ENCODE measurements at places on chromosomes 11 and 22.

DNA sequence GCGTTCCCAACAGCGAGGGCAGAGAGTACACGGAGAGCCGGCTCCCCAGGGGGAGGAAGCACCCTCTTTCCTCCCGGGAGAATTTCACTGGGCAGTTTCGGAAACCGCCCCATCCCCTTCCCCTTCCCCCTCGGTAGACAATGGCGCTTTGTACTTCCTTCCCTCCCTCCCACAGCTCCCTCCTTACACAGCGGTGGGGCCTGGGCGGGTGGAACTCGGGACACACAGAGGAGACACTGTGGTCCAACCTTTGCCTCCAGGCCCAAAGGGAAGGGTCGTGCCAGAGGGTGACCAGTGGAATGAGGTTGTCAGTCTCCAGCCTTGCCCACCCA is 4.3 kb downstream of the SMTN start:
- no peak for DNase-seq

DNA sequence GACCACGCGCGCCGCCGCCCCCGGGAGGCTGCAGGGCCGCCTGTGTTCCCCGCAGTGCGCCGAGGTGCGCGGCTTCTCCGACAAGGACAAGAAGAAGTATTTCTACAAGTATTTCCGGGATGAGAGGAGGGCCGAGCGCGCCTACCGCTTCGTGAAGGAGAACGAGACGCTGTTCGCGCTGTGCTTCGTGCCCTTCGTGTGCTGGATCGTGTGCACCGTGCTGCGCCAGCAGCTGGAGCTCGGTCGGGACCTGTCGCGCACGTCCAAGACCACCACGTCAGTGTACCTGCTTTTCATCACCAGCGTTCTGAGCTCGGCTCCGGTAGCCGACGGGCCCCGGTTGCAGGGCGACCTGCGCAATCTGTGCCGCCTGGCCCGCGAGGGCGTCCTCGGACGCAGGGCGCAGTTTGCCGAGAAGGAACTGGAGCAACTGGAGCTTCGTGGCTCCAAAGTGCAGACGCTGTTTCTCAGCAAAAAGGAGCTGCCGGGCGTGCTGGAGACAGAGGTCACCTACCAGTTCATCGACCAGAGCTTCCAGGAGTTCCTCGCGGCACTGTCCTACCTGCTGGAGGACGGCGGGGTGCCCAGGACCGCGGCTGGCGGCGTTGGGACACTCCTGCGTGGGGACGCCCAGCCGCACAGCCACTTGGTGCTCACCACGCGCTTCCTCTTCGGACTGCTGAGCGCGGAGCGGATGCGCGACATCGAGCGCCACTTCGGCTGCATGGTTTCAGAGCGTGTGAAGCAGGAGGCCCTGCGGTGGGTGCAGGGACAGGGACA is 2.7 kb downstream of the NLRP6 start:
- no peak for DNase-seq

- no peak for DNase-seq
Observed at GRCh38 chr22:44348971-44349560, 36.3 kb upstream of the SHISAL1 start.

DNA sequence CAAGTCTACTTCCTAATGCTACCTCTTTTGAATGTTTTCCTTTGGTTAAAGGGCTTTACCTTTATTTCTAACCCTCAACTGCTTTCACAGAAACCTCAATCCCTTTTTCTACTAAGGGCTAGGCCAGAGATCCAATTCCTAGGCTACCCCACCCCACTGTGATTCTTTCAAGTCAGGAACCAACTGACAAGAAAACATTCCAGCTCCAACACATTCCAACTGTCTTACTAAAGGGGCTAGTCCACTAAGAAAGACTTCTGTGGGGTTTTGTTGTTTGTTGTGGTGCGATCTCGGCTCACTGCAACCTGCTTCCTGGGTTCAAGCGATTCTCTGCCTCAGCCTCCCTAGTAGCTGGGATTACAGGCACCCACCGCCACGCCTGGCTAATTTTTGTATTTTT is 151.3 kb downstream of the APOL5 start:
- no peak for DNase-seq

GRCh38 chr22:45540122-45540521 is 37.4 kb downstream of the FBLN1 start:
- DNase-seq = no peak

DNA sequence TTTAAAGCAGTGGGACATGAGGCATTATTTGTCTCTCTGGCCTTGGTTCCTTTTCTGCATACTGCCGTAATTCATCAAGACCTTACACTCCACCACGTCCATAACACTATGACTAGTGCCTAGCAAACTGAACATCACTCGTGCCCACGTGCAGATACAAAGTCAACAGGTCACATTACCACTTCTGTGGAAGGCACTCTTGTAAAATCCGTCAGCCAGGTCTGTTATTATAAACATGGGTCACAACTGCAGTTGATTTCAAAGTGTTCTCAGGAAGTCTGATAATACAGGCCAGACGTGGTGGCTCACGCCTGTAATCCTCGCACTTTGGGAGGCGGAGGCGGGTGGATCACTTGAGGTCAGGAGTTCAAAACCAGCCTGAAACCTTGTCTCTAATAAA is 14.1 kb downstream of the VSIG10L2 start:
- DNase-seq = no peak

- DNase-seq = no peak
Observed at GRCh38 chr11:36899800-36900199, 301.8 kb upstream of the RAG2 start.

DNA sequence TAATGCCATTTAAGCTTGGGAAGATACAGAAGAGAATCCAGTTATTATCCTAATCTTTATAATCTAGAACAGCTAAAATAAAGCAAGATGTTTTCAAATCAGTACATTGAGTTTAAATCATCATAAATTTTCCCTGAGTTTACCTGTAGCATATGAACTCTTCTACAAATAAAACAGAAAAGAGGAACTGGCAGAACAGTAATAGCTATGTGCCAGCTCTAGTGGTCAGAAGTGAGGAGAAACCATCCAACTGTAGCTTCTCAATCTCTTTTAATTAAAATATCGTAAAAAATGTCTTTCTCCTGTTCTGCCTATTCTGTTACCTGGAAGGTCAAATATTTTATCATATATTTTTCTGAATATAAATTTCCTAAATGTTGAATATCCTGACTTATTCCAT is 266.9 kb downstream of the SOX6 start:
- DNase-seq = no peak

DNA sequence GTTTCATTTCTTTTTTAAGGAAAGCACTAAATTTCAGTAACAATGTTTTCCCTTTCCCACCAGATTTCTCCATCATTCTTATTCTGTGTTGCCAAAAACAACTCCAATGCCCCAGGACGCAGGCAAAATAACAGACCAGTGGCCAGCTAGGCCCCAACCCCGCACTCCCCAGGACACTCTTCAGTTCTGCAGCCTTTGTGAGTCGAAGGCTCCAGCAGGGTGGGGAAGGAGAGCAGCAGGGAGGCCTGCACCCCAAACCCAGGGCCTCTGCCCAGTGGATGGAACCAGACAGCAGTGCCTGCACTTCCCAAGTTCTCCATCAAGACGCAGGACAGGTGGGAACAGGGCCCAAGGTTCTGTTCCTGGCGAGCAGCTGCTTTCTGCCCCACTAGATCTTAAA is 34.4 kb downstream of the PPP2R1B start:
- DNase-seq = no peak

DNA sequence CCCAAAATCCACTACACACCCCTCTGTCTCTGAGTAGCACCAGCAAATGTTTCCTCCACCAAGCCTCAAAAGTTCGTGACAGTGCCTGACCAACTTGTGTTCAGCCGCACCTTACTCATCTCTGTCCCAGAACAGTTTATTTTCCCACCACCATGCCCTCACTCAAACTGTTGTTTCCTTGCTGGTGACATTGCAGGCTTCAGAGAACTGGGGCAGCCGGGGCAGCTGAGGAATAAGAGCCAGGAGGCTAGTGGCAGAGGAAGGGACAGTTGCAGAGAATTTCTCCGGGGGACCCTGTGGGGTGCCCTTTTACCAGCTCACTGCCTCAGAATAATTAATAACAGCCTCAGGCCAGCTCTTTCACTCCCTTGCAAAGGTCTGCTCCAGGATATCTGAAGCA is 709 bp upstream of the KCNE3 start:
- DNase-seq = no peak

- no peak for DNase-seq
Observed at GRCh38 chr11:88355887-88356286, 18.4 kb upstream of the CTSC start.

DNA sequence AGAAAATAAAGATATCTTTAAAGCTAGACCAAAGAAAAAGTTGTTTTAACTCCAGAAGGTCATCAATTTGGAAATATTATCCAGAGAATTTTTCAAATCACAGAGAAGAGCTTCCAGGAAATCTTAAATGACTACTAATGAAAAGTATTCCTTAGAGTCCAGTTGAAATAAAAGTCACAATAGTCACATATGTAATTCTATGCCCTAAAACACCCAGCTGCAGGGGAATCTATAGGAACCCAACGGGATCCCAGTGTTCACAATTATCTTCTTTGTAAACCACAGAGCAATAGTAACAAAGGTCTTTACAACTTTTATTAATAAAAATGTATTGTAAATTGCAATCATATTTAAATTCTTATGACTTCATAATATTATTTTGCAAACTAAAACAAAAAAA is 27.1 kb downstream of the MPPED2 start:
- no peak for DNase-seq

DNA sequence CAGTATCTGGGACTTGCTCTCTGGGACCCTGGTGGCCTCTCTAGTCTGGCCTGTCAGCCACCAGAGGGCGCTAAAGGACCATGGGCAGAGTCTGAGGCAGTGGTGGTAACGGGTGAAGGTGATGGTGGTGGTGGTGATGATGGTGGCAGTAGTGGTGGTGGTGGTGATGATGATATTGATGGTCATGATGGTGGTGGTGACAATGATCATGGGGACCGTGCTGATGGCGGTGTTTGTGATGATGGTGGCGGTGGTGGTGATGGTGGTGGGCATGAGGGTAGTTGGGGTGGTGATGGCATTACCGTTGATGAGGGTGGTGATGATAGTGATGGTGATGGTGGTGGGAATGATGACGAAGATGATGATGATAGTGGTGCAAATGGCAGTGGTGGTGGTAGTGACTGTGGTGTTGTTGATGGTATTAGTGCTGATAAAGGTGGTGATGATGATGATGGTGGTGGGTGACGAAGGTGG is 16.0 kb downstream of the TRPM5 start:
- peak; percentile 81 for DNase-seq

DNA sequence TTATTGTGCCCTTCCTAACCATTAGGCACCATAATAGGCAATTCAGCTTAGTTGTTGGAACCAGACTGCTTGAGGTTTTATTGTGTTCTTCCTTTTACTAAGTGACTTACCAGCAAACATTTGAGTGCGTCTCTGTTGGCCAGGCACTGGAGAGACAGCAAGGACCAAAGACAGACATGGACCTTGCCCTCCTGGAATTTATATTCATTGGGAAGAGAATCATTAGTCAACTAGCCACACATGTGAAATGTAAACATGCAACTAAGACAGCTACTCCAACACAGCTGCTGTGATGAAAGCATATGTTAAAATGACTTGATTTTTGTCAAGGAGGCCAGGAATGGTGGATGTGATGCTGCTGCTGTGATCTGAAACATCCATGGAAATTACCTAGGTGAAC is 106.4 kb downstream of the TRAF6 start:
- DNase-seq = no peak

DNA sequence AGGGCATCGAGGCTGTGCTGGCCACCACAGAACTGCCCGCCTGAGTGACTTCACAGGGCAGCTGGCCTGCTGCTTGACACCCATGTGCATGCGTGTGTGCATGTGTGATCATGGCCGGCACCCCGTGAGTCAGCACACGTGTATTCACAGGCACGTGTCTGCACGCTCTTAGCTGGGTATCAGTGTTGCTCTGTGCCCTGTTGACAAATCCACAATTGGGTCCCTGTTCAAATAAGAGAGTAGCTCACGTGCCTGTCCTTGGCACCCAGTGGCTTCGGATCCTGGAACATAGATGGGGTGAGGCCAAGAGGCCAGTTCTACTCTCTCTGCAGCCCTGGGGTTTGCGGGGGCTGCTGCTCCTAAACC is 14.0 kb downstream of the B3GAT1 start:
- no peak for DNase-seq

GRCh38 chr11:105466582-105467228 is 143.2 kb upstream of the GRIA4 start:
- DNase-seq = no peak

DNA sequence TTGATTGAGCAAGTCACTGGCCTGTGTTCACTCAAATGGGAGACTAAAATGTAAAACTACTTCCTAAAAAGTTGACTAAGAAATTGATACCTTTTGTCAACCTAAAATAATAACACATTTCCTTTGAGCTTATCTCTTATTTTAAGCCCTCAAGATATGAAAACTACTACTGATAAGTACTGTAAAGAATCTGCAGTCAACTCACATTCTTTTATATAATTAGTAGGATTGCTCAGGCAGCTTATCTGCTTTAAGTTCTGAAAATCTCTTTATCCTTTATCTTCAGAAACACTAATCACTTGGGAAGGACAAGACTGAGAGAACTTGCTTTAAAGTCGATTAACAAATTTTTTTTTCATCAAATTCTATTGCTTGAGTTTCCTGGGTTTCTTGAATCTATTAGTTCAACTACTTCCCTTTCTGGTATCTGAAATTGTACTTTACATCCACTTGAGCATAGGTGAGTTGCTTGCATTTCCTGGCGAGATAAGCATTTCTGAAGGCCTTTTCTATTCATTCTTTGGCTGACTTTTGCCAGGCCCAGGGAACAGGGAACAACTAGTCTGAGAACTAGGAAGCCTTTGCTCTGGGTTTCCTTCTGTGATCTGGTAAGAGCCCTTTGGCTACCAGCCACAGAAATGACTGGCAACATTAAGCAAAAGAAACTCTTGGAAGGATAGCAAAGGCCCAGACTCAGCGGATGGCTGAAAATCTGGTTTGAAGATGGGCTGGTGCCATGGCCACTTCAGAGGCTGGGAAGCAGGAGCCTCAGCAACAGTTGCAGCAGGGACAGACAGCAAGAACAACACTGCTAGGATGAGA is 19.3 kb upstream of the CSRP3 start:
- DNase-seq = no peak

- peak; percentile 16 for DNase-seq
Observed at GRCh38 chr11:44775366-44775984, 48.7 kb downstream of the TSPAN18 start.

- DNase-seq = no peak
Observed at GRCh38 chr11:75328426-75329277, 22.8 kb downstream of the ARRB1 start.

DNA sequence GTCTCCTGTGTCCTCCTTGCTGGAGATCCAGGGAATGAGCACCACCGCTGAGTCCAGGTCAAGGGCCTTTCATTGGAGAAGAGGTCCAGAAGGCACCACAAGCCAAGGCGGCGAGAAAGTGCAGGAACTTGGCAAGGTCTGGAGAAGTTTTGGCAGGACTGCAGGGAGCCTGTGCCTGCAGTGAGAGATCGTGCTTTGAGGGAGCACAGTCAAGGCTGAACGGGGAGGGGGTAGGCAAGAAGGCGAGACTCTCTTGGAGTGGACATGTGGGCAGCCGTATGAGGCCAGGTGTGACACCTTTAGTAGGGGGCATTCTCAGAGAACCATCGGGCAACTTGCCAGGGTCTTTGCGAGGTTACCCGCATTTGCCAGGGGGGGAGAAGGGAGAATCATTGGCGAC is 30.5 kb downstream of the LRRC10B start:
- DNase-seq = no peak

GRCh38 chr11:112051768-112052167 is 22.0 kb downstream of the PIH1D2 start:
- no peak for DNase-seq

- DNase-seq = no peak
Observed at GRCh38 chr11:101477926-101478325, 105.9 kb downstream of the TRPC6 start.

- no peak for DNase-seq
Observed at GRCh38 chr22:45548991-45549761, 46.5 kb downstream of the FBLN1 start.

Measured in KG1 (cell line).